Ureter (tissue), 1 donor: ENCODE measurements at places on chromosomes 1 and 21. TPM values are rescaled to one million over a fixed set of nuclear protein-coding genes. Genes with fewer than 3 reads are reported as not detected.

Gene MNDA
- 2.1 TPM for total RNA-seq

Gene RXFP4
- total RNA-seq: not detected

Gene SDE2
- total RNA-seq: 17.8 TPM

Gene TINAGL1
- 218 TPM for total RNA-seq

Gene OR2M5
- not detected for total RNA-seq

Gene ZP4
- total RNA-seq: not detected

Gene OR2G6
- not detected for total RNA-seq

Gene SPRR2A
- total RNA-seq: 0.96 TPM

Gene SLC25A34
- 3.9 TPM for total RNA-seq

Gene LY9
- 3.2 TPM for total RNA-seq

- DNase-seq: no peak
Measured at GRCh38 chr1:231419738-231420298, 2.3 kb downstream of the EGLN1 start.

- DNase-seq: no peak
Measured at GRCh38 chr1:222769181-222769580, 32.2 kb downstream of the FAM177B start.

GRCh38 chr1:47766832-47767740, 230.1 kb downstream of the TRABD2B start:
- no peak for DNase-seq

DNA sequence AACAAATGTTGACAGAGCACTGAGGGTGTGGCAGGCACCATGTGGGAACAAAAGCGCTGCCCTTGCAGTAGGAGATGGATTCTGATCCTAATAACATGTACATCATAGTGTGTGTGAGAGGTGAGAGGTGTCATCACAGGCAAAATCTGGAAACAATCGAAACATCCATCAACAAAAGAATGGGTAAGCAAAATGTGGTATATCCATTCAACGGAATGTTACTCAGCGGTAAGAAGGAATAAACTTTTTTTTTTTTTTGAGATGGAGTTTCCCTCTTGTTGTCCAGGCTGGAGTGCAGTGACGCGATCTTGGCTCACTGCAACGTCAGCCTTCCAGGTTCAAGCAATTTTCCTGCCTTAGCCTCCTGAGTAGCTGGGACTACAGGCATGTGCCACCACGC, 112.3 kb downstream of the ACTL8 start:
- DNase-seq: no peak

DNA sequence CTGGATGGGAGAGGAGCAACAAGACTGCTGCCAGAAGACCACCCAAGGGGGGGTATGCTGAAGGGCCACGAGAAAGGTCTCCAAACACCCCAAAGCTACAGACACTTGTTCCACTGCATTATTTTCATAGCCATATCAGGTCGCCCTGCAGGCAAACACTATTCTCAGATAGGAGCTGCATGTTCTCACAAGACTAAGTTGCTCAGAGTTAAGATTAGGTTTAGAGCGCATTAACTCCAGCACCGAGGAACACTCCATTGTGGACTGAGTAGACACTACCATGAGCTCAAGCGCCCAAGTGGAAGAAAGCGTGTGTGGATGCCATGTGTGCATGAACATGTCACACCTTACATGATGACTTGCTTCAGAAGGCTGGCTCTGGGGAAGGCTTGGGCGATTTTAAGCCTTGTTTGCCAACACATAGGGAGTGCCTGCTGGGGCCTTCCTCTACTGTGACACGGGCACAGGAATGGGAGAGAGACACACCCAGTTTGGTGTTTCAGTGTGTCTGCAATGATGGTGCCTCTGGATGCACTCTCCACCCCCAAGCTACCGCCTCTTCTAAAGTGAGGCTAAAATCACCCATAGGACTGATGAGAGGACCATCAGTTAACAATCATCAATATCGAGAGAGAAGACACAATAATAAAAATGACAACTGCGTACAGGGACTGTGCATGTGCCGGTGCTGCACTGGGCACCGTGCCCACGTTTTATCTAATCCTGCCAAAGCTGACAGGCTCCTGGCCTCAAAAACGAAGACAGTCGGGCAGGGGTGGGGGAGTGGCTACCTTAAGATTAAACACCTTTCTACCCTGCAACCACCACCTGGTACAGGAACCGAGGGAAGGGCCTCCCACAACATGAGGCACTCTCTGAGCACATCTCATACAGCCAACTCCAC, 34.9 kb downstream of the SSBP3 start:
- DNase-seq: no peak

DNA sequence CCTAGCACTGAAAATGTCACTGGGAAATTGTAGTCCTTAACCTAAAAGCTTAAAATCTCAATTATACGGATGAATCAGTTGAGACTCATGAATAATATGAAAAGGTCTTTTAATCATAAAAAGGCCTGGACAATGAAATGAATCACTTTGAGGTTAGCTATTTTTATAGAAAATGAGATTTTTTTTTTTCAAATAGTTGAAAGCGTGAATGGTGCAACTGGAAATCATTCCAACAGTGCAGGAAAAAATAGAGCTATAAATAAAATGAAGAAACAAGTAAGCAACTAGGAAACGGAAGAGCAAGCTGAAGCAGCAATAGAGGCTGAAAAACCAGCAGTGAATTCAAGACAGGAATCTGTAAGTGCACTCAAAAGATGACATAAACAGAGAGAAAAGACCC, 142.9 kb downstream of the BACH1 start:
- no peak for DNase-seq

- no peak for DNase-seq
Measured at GRCh38 chr1:7616076-7616832, 154.8 kb upstream of the VAMP3 start.

DNA sequence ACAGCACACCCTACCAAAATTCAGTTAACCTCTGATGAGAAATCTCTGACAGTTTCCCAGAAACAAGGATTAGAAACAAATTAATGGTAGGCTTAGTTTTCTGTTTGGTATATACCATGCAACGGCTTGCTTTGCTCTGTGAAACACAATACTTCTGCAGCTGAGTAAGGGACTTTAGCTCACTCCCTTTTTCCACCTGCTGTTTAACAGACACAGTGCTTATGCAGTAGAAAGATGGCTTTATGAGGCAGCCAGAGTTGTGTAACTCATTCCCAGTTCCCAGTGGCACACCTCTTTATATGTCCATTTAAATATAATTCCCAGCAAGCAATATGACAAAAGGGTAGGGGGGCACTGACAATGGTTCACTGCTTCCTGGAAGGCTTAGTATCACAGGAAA, 124.0 kb downstream of the PIGK start:
- no peak for DNase-seq

DNA sequence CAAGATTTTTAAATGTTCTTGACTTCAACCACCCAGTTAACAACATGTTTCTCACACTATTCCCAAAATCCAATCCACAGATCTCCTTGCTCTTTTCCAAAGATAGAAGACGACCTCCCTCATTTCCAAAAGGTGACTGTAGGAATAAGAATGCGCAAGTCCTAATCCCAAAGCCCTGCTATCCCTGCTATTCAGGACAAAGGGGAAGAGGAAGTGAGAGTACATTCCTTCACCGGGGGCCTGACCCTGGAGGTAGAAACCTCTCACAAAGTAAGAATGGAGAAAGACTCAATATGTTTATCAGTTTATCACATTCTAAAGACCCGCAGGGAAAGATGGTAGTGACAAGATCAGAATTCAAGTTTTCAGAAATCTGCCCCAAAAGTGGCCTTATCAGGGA, 55.7 kb downstream of the PLEKHA6 start:
- DNase-seq: no peak

- no peak for DNase-seq
Measured at GRCh38 chr1:111320066-111320879, 29.6 kb downstream of the CHIA start.

- DNase-seq: peak; percentile 68
Measured at GRCh38 chr1:46180082-46180616, 3.9 kb upstream of the P3R3URF start.

- DNase-seq: peak; percentile 44
Measured at GRCh38 chr21:26572702-26573381, at the start of gene CYYR1. Gene CYYR1 (minus strand): TSS chr21:26573286. CDS start chr21:26572940, 346 bp downstream.

- no peak for DNase-seq
Measured at GRCh38 chr1:211684791-211685190, 9.4 kb upstream of the NEK2 start.

- DNase-seq: no peak
Measured at GRCh38 chr1:225908013-225908640, 15.9 kb downstream of the PYCR2 start.

DNA sequence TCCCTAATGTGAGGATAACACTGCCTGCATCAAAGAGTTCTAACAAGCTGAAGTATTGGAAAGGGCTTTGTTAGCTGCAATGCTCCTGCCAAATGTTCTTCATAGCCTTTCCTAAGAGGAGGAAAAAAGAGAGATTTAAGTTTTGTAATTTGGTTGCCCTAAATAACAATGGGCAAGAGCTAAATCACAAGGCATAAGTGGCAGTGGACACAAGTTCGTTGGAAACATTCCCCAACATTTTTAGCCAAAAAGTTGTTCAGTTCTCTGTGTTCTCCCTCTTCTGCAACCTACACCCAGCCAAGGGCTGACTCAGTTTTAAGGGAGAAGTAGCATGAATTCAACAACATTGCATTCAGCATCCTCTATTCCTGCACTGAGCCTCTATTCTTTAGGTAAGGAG, 2.6 kb upstream of the UQCRHL start:
- DNase-seq: no peak

GRCh38 chr1:204568576-204569315, 52.5 kb downstream of the MDM4 start:
- no peak for DNase-seq

GRCh38 chr21:27802816-27803475, 836.1 kb upstream of the ADAMTS5 start:
- DNase-seq: no peak

DNA sequence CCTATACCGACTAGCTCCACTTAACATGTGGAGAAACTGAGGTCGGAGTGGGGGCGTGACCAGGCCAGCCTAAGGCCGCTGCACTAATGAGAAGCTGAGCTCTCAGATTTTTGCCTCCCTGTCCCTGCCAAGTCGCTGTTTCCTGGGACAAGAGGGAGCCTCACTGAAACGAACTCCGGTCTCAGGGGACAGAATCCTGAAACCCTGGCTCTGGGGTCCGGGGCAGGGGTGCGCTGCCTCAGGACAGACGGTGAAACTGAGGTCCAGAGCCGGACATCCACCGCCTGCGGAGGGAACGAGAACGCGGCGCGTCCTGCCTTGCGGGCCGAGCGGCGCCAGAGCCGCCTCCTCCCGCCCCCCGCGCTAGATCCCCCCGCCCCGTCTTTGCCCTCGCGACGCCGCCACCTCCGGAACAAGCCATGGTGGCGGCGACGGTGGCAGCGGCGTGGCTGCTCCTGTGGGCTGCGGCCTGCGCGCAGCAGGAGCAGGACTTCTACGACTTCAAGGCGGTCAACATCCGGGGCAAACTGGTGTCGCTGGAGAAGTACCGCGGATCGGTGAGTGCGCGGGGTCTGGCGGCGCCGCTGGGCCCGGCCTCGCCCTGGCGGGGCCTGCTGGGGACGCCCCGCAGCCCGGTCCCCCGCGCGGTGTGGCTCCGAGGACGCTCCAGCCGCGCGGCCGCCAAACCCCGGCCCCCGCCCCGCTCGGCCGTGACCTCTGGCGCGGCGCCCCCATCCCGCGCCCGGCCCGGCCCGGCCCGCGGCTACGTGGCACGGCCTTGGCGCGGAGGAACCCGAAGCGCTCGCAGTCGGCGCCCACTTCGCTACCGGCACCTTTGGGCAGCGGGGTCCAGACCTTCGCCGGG, at the start of gene GPX7:
GPX7 (plus strand) TSS at position 381 of the 865 bp plus-strand sequence; CDS start at position 420, 39 bp downstream.
- DNase-seq: peak; percentile 50

DNA sequence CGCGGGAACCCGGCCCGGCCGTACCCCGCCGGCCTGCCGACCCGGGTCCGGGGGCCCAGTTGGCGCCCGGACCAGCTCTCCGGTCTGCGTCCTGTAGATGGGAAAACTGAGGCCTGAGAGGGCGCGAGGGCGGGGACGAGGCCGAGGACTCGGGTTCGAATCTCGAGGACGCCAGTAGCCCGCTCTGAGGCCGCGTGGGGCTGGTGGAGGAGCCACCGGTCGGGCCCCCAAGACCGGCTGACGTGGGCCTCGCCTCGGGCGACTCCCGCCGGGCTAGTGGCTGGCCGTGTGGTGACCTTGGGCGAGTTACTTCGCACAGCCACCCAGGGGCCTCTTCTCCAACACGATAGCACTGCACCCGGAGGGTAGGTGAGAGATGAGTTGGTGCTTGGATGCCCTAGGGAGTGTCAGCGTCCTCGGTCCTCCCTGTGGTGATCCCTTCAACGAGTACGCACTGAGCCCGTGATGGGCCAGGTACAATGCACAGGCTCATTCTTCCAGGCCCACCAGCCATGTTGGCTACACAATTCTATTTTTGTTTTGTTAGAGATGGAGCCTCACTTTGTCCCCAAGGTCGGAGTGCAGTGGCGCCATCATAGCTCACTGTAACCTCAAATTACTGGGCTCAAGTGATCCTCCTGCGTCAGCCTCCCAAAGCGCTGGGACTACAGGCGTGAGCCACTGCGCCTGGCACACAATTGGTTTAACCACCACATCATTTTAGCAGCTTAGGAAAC, 404 bp upstream of the SCMH1 start:
- DNase-seq: peak; percentile 44

GRCh38 chr1:219900201-219900600, 28.2 kb downstream of the SLC30A10 start:
- DNase-seq: no peak

GRCh38 chr21:44789880-44790279, 11.7 kb downstream of the UBE2G2 start:
- no peak for DNase-seq

GRCh38 chr1:68234094-68234493, 1.8 kb upstream of the WLS start:
- no peak for DNase-seq

- DNase-seq: peak; percentile 1
Measured at GRCh38 chr1:211641044-211641800, 34.2 kb downstream of the NEK2 start.

- no peak for DNase-seq
Measured at GRCh38 chr1:230248889-230249270, 177.3 kb downstream of the PGBD5 start.

- DNase-seq: peak; percentile 39
Measured at GRCh38 chr1:168097921-168098528, 38.7 kb downstream of the GPR161 start.

DNA sequence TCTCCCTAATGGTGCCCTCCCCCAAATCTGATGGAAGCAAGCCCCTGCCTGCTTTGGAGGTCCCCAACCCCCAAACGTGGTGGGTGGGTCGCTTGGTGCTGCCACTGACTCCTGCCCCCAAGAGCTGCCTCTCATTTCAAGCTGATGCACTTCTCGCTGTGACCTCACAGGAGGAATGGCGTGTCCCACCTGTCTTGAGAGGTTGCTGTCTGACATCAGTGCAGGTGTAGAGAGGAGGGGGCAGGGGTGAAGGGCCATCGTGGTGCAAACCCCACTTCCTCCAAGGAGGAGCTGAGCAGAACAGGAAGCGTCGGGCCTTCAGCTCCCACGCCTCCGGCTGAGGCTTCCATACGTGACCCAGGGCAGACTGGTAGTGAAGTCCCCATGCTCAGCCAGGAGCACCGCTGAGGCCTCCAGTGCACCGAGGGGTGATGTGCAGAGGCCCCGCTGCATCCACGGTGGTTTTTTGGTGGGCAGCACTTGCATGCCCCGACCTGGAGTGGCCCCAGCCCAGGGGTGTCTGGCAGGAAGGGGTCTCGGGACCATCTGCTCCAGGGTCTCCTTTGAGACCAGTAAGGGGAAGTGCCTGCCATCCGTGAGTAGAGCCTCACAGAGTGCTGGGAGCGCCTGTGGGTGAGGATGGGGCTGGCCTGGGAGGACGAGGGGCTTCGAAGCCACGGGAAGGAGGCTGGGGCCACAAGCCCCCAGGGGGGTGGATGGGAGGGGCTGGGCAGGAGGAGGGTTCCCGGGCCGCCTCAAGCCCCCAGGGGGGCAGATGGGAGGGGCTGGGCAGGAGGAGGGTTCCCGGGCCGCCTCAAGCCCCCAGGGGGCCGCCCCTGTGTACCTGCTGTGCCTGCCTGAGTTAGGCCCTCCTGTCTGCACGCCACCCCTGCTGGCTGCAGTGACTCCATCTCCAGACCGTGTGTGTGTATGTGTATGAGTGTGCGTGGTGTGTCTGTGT, 39.8 kb downstream of the WDR4 start:
- DNase-seq: peak; percentile 41
